EL (cell line): ENCODE measurements at places on chromosomes 5 and 9.

DNA sequence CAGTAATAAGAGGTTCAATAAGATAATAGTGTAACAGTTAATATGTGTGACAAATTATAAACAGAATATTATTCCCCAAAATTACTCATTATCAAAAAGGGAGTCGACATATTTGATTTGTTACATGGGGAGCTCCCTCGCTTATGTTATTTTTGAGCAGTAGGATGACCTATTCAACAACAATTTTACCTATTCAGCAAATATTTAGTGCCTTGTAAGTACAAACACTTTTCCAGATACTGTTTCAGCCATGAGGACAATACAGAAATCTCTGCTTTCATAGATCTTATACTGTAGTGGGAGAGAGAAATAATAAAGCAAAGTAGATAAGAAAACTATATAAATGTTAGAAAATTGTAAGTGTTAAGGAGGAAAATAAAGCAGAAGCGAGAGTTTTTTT lies 1342.8 kb upstream of the WWC1 start:
- DNase-seq = no peak

GRCh38 chr5:145976431-145977155 lies 40.2 kb downstream of the SH3RF2 start:
- peak; percentile 72 for DNase-seq

GRCh38 chr9:105171076-105171475 lies 73.4 kb upstream of the SLC44A1 start:
- no peak for DNase-seq

DNA sequence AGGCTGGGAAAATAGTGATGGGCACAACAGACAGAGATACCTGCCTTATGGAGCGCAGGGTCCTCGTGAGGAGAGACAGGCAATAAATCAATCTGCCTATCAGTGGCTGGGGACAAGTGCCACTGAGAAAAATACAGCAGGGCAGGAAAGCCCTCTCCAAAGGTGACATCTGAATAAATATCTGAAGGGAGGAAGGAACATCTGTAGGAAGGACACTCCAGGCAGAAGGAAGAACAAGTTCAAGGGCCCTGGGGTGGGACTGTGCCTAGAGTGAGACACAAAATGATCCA lies 53.7 kb upstream of the SLC25A51 start:
- DNase-seq = no peak

- no peak for DNase-seq
These were observed 7.3 kb upstream of the TENT4A start for GRCh38 chr5:6705959-6706358.

DNA sequence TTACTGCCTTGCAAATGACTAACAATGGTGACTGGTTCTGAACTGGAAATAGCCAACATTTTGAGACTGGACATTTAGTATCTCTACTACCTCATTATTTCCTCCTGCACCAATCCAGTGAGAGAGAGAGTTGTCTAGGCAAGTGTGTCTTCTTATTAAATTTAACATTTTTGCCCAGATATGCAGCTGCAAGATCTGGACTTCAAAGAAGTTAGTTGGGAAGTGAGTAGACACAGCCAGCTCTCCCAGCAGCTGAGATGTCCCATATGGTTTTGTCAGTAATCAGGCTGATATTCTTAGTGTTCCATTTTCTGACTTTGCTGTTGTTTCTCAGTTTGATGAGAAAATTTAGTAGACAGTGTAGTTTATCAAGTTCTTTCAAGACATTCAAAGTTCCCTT lies 1778.8 kb upstream of the CDH6 start:
- no peak for DNase-seq

- no peak for DNase-seq
These were observed 42.5 kb upstream of the SYNPO start for GRCh38 chr5:150598006-150598405.
